ENCODE measurements at places on chromosomes 6 and 20.
A peak's percentile ranks its signal among the peaks of the same experiment; 100 is the strongest.

DNA sequence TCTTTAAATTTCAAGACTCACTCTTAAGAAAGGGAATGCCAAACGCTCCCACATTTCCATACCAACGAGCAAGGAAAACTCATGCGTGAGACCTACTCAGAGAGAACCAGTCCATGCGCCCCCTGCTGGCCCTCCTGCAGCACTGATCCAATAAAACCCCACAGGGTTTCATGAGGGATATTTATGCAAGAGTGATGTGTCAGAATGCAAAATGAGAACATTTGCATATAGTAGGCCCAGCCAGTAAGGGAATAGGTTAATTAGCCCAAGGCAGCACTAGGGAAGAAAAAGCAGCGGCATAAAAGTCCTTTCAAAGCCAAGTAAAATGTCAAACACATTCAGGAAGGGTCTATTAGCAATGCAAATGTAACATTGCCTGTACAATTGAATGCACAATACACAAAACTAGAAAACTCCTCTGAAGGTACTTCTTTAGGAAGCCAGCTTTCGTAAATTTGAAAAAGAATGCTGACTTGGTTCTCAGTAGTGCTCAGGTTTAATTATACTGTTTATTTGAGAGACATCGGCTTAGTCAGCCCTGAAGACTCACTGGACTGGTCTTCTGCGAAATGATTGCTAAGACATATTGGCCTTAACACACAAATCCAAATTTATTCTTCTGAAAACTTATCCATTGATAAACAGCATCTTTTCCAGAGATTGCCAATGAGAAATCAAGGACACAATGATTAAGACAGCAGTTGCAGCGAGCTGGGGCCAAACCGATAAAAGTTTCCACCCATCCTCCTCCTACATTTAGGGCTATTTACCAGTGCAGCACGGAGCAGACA lies 93.2 kb downstream of the GMPR start:
- peak; percentile 68 for DNase-seq

GRCh38 chr6:110573136-110573535 lies 96.7 kb upstream of the SLC22A16 start:
- DNase-seq = no peak

- no peak for DNase-seq
Measured at GRCh38 chr6:152680879-152681517, 16.7 kb upstream of the MYCT1 start.

GRCh38 chr20:8221887-8222419 lies 89.9 kb downstream of the PLCB1 start:
- DNase-seq = no peak

DNA sequence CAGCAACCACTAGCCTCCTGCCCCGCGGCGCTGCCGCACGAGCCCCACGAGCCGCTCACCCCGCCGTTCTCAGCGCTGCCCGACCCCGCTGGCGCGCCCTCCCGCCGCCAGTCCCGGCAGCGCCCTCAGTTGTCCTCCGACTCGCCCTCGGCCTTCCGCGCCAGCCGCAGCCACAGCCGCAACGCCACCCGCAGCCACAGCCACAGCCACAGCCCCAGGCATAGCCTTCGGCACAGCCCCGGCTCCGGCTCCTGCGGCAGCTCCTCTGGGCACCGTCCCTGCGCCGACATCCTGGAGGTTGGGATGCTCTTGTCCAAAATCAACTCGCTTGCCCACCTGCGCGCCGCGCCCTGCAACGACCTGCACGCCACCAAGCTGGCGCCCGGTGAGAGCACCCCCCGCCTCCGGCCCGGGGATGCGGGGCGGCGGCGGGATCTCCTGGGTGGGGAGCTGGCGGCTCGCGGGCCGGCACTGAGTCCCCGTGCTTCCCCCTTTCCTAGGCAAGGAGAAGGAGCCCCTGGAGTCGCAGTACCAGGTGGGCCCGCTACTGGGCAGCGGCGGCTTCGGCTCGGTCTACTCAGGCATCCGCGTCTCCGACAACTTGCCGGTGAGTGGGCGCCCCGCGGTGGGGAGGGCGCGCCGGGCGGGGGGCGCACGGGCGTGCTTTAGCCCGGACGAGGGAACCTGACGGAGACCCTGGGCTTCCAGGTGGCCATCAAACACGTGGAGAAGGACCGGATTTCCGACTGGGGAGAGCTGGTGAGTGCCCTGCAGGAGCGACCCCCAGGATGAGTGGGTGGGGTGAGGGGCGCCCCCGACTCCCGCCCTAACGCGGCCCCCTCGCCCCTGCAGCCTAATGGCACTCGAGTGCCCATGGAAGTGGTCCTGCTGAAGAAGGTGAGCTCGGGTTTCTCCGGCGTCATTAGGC lies 585 bp downstream of the PIM1 start:
- DNase-seq = peak; percentile 30

- no peak for DNase-seq
Measured at GRCh38 chr20:63541371-63541770, 4.2 kb upstream of the PTK6 start.

DNA sequence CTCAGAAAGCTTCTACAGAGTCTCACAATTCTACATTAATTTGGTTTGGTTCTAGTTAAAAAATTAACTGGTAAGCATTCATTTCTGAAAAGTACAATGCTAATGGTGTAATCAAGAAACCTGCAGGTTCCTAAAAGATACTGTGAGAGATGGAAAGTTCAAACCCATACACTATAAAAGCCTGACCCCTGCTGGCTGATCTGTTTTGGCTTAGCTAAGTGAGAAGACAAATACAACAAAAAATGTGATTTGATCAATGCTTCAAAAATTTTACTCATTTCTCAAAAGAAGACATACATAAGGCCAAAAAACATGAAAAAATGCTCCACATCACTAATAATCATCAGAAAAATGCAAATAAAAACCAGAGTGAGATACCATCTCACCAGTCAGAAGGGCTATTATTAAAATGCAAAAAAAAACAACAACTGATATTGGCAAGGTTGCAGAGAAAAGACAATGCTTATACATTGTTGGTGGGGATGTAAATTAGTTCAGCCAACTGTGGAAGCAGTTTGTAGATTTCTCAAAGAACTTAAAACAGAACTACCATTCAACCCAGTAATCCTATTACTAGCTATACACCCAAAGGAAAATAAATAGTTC lies 102.8 kb downstream of the MOXD1 start:
- DNase-seq = peak; percentile 21

- no peak for DNase-seq
Measured at GRCh38 chr6:138503881-138504680, 4.8 kb upstream of the NHSL1 start.

- DNase-seq = no peak
Measured at GRCh38 chr6:57252975-57253374, 30.9 kb upstream of the RAB23 start.

DNA sequence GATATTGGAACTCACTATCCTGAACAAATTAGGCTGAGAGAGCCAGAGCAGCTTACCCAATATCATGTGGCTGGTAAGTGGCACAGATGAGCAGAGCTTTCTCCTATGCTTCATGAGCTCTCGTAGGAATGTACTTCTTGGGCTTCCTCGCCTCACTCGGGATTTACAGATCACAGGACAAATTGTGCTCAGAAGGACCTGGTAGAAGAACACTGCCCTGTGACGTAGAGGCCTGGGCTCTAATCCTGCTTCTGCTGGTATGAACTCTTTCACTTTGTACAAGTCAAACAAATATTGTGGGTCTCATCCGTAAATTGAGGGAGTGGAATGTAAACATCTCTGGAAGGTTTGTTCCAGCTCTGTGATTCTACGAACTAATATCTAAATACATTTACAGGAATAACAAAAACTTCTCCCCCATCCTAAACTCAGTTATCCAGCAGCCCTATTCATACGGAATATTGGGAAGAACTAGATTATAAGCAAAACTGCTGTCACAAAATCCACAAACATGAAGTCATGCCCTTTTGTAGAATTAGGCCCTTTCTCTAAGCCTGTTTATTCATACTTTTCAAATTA lies 187.6 kb downstream of the CLIC5 start:
- no peak for DNase-seq

- DNase-seq = no peak
Measured at GRCh38 chr20:59958123-59958522, at the start of gene CDH26. Gene CDH26 (plus strand): TSS chr20:59958423. CDS start chr20:59958727, 304 bp downstream.

GRCh38 chr20:36314734-36315544 lies 8.8 kb downstream of the DLGAP4 start:
- DNase-seq = no peak

DNA sequence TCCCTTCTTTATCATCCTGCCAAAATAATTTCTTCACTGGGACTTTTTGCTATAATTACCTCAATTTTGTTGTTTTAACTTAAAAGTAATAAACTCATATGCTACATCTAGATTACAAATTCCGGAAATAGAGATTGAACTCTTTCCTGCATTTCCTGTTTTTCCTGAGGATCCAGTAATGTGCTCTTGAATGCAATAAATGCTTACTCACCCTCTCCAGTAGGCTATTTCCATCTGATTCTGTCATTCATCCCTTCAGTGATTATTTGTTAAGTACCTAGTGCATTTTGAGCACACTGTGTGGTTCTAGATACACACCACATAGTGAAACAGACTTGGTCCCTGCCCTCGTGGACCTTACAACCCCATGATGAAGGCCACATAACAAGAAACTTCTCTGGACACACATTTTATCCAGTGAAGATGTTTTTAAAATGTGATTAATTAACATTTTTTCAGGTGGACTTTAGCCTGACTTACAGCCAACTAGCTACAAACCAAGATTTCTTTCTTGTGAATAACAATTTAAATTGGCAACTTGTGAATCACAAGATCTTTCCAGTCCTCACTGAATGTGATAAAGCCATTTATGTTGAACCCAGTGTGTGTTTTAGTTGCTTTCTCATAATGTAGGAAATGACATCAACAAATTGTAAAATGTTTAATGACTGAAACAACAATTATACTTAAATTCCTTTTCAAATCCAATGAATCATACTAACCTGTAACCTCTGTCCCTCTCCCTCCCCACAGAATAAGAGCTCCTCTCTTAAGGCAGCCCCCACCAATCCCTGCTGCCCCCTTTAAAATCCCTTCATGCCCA lies 272.3 kb downstream of the KHDC1L start:
- no peak for DNase-seq

GRCh38 chr20:13283869-13284829 lies 63.1 kb downstream of the ISM1 start:
- DNase-seq = no peak

DNA sequence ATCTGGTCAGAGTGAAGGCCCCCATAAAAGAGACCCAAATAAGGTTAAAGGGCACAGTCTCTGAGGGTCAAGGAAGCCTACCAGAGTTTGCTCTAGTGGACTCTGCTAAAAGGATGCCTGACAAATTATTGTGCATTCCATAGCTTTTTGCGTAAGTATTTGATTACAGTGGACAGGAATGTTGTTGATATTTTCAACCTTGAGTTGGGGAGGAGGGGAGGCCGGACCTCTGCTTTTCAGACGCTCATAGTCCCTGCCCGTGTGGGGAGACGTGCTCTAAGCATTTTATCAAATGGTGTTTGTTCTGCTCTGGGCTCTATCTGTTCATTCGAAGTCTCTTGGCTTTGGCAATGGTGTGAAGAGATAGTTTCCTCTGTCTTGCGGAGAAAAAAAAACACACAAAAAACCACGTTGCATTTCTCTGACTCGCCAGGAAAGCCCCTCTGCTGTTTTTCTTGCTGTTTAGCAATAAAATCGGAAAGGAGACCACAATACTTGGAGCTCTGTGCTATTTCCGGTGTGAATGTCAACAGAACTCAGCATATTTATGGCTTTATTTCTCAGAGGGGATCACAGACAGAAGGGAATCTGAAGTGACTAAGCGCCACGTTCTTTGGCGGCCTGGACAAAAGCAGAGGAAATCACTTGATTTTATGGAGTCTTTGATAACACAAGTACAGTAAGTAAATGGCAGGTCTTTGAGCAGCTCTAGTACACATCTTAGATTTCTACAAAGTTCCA lies 159.8 kb downstream of the ZFP64 start:
- DNase-seq = no peak

- no peak for DNase-seq
Measured at GRCh38 chr6:13694562-13694961, 17.1 kb downstream of the RANBP9 start.

DNA sequence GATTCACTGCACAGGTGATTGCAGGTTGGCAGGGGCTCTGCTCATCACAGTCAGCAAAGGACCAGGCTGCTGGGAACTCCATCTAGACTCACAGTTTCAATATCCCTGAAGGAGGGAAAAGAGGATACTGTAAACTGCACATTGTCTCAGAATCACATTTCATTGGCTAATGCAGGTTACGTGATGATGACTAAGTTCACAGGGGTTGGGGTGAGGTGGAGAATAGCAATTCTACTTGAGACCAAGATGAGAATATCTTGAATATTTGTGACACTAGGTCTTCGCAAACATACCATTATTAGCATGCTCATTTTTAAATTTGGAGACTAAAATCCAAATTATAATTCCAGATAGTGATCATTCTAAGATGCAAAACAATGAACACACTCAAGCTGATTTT lies 208.5 kb upstream of the CITED2 start:
- no peak for DNase-seq

GRCh38 chr20:4763723-4764510 lies 42.2 kb downstream of the PRND start:
- DNase-seq = no peak

- DNase-seq = no peak
Measured at GRCh38 chr6:72363844-72364740, 257.8 kb upstream of the KCNQ5 start.

DNA sequence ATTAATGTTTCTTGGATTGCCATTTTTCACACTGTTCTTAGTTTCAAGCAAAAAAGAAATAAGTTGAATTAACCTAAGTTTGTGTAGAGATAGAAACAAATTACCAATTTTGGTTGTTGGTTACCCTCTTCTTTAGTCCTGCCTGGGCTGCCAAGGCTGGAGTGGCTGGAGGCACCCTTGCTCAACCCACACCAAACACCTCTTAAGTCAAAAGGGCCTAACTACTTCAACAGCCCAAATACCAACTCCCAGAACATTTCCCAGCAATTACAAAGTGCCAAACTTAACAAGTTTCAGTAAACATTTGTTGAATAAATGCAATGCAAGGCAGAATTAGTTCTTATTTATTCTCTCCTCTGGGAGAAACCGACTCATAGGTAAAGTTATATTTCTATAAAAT lies 38.1 kb upstream of the TMEM181 start:
- no peak for DNase-seq

- DNase-seq = no peak
Measured at GRCh38 chr6:116386581-116387299, 16.0 kb downstream of the DSE start.

- no peak for DNase-seq
Measured at GRCh38 chr6:108622641-108623298, 62.1 kb downstream of the FOXO3 start.

GRCh38 chr6:129938249-129939020 lies 77.3 kb upstream of the TMEM244 start:
- no peak for DNase-seq

DNA sequence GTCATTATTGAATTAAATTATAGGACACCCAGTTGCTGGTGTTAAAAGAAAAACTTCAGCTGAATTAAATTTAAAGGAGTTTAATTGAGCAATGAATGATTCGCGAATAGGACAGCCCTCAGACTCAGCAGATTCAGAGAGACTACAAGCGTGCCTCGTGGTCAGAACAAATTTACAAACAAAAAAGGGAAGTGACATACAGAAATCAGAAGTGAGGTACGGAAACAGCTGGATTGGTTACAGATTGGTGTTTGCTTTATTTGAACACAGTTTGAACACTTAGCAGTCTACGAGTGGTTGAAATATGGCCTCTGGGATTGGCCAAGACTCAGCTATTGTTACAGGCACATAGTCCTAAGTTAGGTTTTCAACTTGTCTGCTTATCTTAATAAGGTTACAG lies 25.8 kb upstream of the TNFRSF21 start:
- DNase-seq = no peak

- no peak for DNase-seq
Measured at GRCh38 chr20:60228255-60228654, 270.0 kb downstream of the CDH26 start.
